Osteoblast (primary cell): ENCODE measurements at places on chromosomes 2 and 18. TPM values are rescaled to one million over a fixed set of nuclear protein-coding genes. Genes with fewer than 3 reads are reported as not detected.

DNA sequence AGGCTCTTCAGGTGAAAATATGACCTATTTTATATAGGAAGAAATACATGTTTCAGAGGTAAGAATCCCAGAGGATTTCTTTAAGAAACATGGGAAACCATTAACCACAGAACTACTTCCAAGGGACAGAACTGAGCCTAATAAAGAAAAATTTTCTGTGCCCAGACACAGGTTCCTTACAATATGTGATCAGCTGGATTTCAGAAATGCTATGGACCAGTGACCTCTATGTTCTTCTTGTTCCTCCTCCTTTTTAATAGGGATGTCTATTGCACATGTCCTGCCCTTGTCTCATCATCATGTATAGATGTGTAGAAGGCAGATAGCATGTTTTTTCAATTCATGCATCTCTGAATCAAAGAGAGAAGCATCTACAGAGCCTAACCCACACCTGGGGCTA is 836.6 kb downstream of the RNF144A start:
- DNase-seq: no peak

The CNDP1 gene
- not detected in 2 replicates for total RNA-seq

DNA sequence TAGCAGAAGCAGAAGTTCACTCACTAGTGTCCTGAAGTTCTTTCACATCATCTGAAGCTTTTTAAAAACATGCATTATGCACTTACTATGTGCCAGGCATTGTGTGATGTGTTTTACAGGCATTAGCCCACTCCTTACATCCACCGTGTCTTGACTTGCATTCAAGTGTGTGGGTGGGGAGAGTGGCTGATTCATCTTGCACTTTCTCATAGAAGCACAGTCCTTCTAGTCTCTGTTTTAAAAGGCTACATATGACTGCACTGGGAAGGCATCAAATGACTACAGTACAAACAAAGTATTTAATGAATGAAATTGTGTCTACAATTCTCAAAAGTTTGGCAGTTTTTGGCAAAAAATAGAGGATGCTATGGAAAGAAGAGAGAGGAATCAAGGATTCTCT is 21.6 kb upstream of the DSC3 start:
- DNase-seq: no peak

- no peak for DNase-seq
Measured at GRCh38 chr2:53289309-53290006, 478.1 kb upstream of the CHAC2 start.

- DNase-seq: peak; percentile 62
Measured at GRCh38 chr2:68709421-68709911, 25.1 kb upstream of the ARHGAP25 start.

The CAPN14 gene
- under 0.01 TPM in 2 replicates for total RNA-seq

GRCh38 chr2:28342081-28342967 is 50.3 kb upstream of the FOSL2 start:
- peak; percentile 96 for DNase-seq

GRCh38 chr18:26992926-26993325 is 127.4 kb upstream of the AQP4 start:
- DNase-seq: no peak

GRCh38 chr2:118013221-118013723 is 598 bp downstream of the CCDC93 start:
- peak; percentile 96 for DNase-seq

GRCh38 chr2:126781806-126782205 is 116.9 kb upstream of the TEX51 start:
- DNase-seq: no peak

The CABYR gene
- total RNA-seq: 3.8 and 4.0 TPM in 2 replicates

GRCh38 chr2:27150639-27151230 is 1.9 kb downstream of the TCF23 start:
- no peak for DNase-seq

DNA sequence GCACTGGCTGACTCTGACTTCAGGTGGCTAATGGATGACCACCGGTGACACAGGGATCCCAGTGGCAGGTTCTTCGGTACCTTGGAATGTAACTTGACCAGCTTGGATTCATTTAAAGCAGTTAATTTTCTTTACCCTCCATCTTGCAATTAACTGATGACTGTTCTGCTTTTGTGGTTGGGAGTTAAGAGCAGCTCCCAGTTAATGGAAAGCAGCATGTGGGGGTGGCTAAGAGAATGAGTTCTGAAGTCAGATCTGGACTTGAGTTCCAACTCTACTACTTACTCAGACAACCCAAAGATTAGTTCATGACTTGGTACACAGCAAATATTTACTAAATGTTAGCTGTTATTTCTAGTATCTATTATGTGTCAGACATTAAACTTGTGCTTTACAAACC is 58.5 kb downstream of the FAM228A start:
- no peak for DNase-seq

- no peak for DNase-seq
Measured at GRCh38 chr2:146771531-146771930, 1073.3 kb upstream of the ACVR2A start.

DNA sequence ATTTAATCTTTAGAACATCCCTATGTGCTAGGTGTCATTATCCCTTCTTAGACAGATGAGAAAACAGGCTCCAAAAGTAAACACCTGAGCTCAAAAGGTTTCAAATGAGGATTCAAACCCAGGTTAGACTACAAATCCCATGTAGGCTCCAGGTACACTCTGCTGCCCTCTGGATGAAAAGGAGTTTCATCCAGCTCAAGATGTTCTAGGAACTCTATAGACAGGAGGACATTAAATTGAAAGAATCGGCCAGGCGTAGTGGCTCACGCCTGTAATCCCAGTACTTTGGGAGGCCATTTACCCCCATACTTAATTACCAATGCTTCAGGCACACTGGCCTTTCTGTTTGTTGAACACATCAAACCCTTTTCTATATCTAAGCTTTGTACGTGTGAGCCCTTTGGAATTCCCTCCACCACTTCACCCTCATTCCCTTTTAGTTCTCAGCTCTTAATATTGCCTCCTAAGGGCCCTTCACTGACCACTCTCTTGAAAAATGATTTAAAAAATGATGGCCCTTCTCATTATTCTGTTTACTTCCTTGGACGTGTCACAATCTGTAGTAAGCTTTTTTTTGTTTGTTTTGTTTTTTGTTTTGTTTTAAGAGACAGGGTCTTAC is 10.7 kb downstream of the SLC25A12 start:
- DNase-seq: no peak

The TNFAIP6 gene
- total RNA-seq: 43.1 and 61.6 TPM in 2 replicates

The VWC2L gene
- total RNA-seq: not detected in 2 replicates

- DNase-seq: peak; percentile 14
Measured at GRCh38 chr2:95372216-95372829, 30.2 kb upstream of the FAHD2A start.

- DNase-seq: peak; percentile 67
Measured at GRCh38 chr2:3325458-3326181, 52.0 kb downstream of the EIPR1 start.

GRCh38 chr2:217873371-217873770 is 129.4 kb downstream of the TNS1 start:
- peak; percentile 32 for DNase-seq

The DYSF gene
- total RNA-seq: 2.7 and 4.3 TPM in 2 replicates

- no peak for DNase-seq
Measured at GRCh38 chr2:185618625-185619024, 120.0 kb upstream of the FSIP2 start.

- DNase-seq: no peak
Measured at GRCh38 chr2:105450471-105450870, 51.6 kb upstream of the FHL2 start.
